ENCODE measurements at places on chromosomes 2 and 18. TPM values are rescaled to one million over a fixed set of nuclear protein-coding genes. Genes with fewer than 3 reads are reported as not detected.

Gene GATA6
- 14.0 TPM for total RNA-seq

Gene CYTIP
- 16.8 TPM for total RNA-seq

Gene ADGRF3
- total RNA-seq: 0.64 TPM

Gene TRAF3IP1
- 18.3 TPM for total RNA-seq

Gene HTR2B
- 16.9 TPM for total RNA-seq

Gene PARD6G
- 18.3 TPM for total RNA-seq

Gene COBLL1
- 138 TPM for total RNA-seq

Gene ZC3H6
- 12.8 TPM for total RNA-seq

Gene STEAP3
- 9.1 TPM for total RNA-seq

Gene PFN4
- total RNA-seq: 2.6 TPM

Gene ZNF396
- 3.9 TPM for total RNA-seq

Gene SLC4A5
- 8.4 TPM for total RNA-seq

Gene STPG4
- total RNA-seq: not detected

Gene ANKRD29
- 2.0 TPM for total RNA-seq

Gene DOK6
- total RNA-seq: 15.8 TPM

Gene NOSTRIN
- total RNA-seq: 25.3 TPM

Gene SERPINB4
- not detected for total RNA-seq

Gene ANKRD23
- total RNA-seq: 12.5 TPM

Gene CUL3
- 55.5 TPM for total RNA-seq

Gene LRRC30
- total RNA-seq: 6.4 TPM

Gene METTL21A
- 23.5 TPM for total RNA-seq

Gene RTP5
- not detected for total RNA-seq

Gene SERPINB12
- not detected for total RNA-seq

Gene MAP3K19
- 0.12 TPM for total RNA-seq

Gene ASB1
- 43.3 TPM for total RNA-seq

Gene NCKAP5
- 7.5 TPM for total RNA-seq

Gene CNDP1
- 0.23 TPM for total RNA-seq

Gene TTN
- 416 TPM for total RNA-seq

Gene MC5R
- total RNA-seq: 0.47 TPM

Gene PPP1R1C
- total RNA-seq: 1.7 TPM

Gene RGPD3
- 0.29 TPM for total RNA-seq

Gene UGT1A7
- not detected for total RNA-seq

Gene ARID5A
- total RNA-seq: 12.2 TPM

Gene CABYR
- 5.1 TPM for total RNA-seq

Gene CFC1
- total RNA-seq: not detected
